ENCODE measurements at places on chromosomes 6 and 20. TPM values are rescaled to one million over a fixed set of nuclear protein-coding genes. Genes with fewer than 3 reads are reported as not detected.

The CLVS2 gene
- 0.30 TPM for polyA plus RNA-seq

The RIMS1 gene
- polyA plus RNA-seq: 2.8 TPM

The PKIB gene
- polyA plus RNA-seq: 2.4 TPM

The PRL gene
- 0.06 TPM for polyA plus RNA-seq

The C6orf141 gene
- 1.0 TPM for polyA plus RNA-seq

The ID4 gene
- 133 TPM for polyA plus RNA-seq

The XKR7 gene
- polyA plus RNA-seq: 0.25 TPM

The CAGE1 gene
- polyA plus RNA-seq: 0.10 TPM

The MROH8 gene
- 9.0 TPM for polyA plus RNA-seq
